ENCODE measurements at places on chromosomes 4 and X.

- DNase-seq = peak; percentile 45
Measured at GRCh38 chr4:39975488-39976089, 2.1 kb downstream of the PDS5A start.

DNA sequence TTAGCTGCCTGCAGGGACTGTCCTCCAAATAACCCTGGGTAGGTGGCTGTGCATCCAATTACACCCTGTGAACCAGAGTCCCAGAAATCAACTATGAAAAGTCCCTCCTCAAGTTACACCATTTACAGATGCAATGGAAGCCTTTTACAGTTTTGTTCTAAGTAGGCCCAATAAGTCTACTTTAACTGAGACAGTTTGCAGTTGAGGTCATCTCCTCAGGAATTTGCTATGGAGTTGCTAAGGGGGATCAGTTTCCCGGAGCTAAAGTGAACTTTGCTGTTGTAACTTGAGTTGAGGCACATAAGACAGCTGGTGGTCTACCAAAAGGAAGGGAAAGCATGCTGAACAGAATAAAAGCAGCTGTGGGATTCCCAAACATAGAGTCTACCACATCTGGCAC, 121.6 kb upstream of the STK26 start:
- no peak for DNase-seq

DNA sequence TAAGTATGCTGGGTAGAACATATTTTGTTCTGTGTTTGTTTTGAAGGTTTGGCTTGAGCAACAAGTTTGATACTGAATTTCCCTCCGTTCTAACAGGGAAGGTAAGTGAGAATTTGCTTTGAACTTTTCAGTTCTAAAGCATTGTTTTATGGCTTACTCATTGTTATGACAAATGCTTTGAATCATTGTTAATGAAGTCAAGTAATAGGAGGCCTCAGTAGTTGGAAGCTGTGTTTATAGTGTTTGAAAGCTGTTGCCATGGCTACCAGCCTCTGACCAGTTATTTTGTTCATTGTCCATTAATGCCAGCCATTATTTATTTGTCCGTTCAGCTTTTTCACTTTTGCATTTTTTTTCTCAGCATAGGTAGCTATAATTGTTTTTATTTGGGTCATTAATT, 14.4 kb downstream of the CHIC1 start:
- no peak for DNase-seq

GRCh38 chrX:69165087-69165651, at the start of gene PJA1:
Gene PJA1 (minus strand): TSS chrX:69165453. CDS start chrX:69163073, 2,380 bp downstream.
- DNase-seq = peak; percentile 88

GRCh38 chr4:127975121-127975770, 10.0 kb downstream of the ABHD18 start:
- DNase-seq = no peak

- no peak for DNase-seq
Measured at GRCh38 chr4:76308548-76308947, 2.0 kb downstream of the STBD1 start.

DNA sequence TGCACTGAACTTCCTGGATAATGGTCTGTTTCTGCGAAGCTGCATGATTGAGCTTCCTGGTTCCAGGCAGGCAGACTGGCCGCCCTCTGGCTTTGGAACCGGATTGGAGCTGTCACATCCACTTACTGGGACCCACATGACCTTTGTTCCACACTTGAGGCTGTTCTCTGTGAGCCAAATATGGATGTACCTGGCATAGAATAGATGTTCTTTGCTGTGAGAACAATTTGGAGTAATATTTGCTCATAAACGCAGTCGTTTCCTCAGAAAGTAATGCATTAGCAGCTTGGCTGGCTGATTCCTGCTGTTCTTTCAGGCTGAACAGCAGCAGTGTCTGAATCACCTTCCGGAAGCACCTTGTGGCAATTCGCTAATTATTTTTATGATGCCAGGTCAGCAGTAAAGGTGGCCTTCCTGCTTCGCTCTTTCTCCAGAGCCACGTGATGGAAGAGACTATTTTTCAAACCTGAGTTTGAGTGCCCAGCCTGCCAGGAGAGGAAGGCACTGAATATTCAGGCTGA, 78.1 kb upstream of the BOD1L1 start:
- DNase-seq = no peak

GRCh38 chr4:128721896-128722295, 87.6 kb upstream of the JADE1 start:
- no peak for DNase-seq

GRCh38 chr4:86306816-86307215, 53.0 kb downstream of the MAPK10 start:
- DNase-seq = no peak

DNA sequence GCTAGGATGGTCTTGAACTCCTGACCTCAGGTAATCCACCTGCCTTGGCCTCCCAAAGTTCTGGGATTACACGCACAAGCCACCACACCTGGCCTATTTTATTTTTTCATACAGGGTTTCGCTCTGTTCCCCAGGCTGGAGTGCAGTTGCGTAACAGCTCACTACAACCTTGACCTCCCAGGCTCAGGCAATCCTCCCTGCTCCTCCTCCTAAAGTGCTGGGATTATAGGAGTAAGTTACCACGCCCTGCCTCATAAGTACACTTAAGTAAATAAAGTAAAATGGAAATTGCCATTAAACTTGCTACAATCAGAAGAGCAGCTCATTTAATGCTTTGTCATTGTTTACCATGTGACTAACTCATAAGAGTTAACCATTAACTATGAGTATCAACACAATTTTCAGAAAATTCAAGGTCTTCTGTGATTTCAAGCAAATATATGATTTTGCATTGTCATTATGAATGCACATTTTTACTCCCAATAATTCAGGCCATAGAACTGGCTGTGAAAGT, 12.3 kb downstream of the UGDH start:
- no peak for DNase-seq

GRCh38 chr4:158322109-158322508, 111.8 kb downstream of the TMEM144 start:
- no peak for DNase-seq

DNA sequence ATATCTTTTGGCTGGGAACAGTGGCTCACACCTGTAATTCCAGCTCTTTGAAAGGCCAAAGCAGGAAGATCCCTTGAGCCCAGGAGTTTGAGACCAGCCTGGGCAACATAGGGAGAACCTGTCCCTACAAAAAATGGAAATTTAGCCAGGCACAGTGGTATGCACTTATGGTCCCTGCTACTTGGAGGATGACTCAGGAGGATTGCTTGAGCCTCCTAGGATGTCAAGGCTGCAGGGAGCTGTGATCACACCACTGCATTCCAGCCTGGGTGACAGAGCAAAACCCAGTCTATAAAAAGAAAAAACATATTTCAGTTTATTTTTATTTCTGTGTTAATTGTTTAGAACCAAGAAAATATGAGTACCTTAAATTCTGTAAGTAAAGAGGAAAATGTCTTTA, 123.7 kb downstream of the CBR4 start:
- DNase-seq = no peak

DNA sequence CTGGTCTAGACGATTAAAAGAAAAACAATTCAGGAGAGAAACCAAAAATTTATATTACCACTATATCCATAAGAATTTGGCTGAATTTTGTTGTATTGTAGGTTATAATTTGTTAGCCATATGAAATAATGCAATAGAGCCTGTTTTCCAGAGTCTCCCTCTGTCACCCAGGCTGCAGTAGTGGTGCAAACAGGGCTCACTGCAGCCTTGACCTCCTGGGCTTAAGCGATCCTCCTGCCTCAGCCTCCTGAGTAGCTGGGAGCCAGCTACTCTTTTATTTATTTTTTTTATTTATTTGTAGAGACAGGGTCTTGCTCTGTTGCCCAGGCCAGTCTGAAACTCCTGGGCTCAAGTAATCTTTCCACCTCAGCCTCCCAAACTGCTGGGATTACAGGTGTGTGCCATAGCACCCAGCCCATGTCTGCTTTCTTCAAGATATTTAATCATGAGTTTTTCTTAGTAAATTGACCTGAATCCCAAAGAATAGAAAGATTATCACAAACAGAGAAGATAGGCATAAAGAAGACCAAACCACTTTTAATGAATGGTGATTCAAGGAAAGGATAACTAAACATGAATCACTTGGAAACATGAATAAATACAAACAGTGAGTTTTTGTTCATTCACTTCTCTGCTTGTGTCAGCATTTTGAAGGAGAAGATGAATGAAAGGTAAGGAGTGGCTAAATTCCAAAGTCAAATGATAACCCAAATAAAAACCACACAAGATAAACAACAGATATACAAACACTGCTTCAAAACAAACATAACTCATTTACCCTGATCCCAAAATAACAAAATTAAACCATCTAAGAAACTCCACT, 82.1 kb downstream of the PPP3CA start:
- DNase-seq = no peak

Measured in activated effector memory CD4-positive, alpha-beta T cell treated with anti-CD3 and anti-CD28 coated beads, Interleukin-2, amount 50 U/mL, for 16 hours (primary cell).